ENCODE measurements at places on chromosomes 11 and 22. TPM values are rescaled to one million over a fixed set of nuclear protein-coding genes. Genes with fewer than 3 reads are reported as not detected.

DNA sequence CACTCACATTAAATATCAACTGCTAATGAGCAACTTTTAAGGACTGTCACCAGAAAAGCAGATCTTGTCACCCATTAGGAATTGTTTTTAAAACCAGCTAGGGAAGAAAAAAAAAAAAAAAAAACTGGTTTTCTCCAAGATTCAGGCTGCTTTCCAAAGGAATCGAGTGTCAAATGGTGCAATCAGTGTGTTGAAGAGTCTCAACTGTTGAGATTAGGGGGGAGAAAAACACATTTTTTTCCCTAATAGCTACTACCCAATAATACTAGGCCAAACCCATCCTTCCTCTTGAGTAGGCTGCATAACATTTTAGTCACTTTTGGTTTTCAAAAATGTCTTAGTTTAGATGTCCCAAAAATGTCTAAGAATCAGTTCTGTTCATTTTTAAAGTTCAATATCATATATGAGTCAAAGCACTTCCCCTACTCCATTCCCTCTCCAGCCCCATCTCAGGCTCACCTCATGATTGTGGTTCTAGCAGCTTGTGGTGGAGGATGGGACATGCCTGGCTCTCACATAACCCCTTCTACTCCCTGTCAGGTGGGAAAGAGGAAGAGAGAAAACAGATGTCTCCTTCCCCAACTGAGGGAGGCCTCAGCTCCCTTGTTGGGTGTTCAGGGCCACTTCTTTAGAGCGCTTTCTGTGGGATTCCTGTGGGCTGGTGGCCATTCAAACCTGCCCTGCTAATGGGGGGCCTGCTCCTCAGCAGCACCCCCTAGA lies 193.6 kb downstream of the CWF19L2 start:
- DNase-seq: no peak

DNA sequence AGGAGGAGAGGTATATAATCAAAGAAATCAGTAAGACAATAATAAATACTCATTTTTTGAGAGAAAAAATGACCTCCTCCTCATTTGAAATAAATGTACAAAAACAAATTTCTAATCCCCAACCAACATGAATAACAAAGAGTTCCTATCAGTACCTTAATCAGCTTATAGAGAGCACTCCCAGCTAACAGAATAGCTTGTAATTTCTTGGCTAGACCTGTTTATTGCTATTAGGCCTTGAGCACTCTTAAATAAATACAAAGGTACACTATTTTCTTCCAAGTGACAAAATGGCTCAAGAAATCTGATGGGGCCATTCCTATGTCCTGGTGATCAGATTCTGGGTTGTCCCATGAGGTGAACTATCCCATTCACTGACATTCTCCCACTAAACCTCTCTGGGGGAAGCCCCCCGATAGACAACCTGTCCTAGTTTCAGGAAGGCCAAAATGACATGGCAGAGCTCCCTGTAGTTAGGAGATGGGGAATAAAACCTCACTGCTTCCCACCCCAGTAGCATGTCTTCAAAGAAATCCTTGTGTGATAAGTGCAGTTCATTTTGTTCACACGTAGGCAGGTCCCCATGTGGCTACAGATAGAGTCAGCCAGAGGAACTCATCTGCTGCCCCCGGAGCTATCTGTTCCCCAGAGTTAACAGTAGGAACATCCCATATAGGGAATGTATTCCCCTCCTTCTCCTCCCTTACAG lies 385.7 kb downstream of the SOX6 start:
- DNase-seq: no peak

The ENTHD1 gene
- not detected for total RNA-seq

DNA sequence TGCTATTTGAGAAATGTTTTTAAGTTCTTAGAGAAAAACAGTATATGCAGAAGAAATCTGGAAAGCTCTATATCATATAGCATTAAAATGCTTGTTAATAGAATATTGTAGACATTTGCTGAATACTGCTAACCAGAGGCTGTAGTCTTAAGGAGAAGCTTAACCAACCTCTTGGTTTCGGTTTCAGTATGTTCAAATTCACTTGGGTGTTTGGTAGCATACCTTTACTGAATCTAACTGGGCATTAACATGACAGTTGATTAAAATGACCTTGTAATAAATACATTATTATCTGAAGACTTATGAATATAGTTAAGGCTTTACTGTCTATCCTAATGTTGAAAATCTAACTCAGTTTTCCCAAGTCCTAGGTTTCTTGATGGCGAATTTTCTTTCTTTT lies 5.4 kb downstream of the PCF11 start:
- DNase-seq: no peak

GRCh38 chr11:36037031-36037430 lies 93.2 kb downstream of the LDLRAD3 start:
- DNase-seq: no peak

GRCh38 chr22:37750596-37751162 lies 53.8 kb downstream of the TRIOBP start:
- no peak for DNase-seq

The KREMEN1 gene
- 10.1 TPM for total RNA-seq

DNA sequence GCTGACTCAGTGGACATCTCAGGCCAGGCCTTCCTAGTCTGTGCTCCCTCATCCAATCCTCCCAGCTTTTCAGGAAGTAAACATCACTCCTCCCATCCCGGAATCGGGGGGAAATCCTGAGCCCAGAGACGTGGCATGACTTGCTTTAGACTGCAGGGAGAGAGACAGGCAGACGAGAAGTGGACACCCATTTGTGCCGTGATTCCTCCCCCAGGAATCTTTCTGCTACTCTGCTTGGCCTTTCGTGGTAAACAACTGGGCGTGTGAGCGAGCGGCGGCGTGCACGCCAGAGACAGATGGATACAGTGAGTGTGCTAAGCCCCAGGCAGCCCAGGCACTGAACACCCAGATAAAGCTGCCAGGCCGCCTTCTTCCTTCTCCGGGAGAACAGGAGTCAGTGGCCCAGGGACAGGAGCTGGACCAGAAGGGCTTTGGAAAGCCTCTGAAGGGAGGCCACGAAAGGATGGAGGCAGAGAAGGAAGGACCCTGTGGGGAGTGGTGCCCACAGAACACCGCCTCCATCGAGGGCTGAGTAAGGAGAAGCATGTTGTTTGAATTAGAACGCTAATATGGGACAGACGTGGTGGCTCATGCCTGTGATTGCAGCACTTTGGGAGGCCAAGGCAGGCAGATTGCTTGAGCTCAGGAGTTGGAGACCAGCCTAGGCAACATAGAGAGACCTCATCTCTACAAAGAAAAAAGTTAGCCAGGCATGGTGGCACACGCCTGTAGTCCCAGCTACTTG lies 53.0 kb upstream of the PRR5 start:
- no peak for DNase-seq

The MPEG1 gene
- 13.7 TPM for total RNA-seq

- DNase-seq: no peak
Measured at GRCh38 chr11:36092314-36093030, 148.6 kb downstream of the LDLRAD3 start.

- no peak for DNase-seq
Measured at GRCh38 chr11:35618497-35619115, 346 bp downstream of the FJX1 start.

- no peak for DNase-seq
Measured at GRCh38 chr11:6646071-6646470, 9.5 kb downstream of the DCHS1 start.

The LRRC74B gene
- total RNA-seq: not detected

DNA sequence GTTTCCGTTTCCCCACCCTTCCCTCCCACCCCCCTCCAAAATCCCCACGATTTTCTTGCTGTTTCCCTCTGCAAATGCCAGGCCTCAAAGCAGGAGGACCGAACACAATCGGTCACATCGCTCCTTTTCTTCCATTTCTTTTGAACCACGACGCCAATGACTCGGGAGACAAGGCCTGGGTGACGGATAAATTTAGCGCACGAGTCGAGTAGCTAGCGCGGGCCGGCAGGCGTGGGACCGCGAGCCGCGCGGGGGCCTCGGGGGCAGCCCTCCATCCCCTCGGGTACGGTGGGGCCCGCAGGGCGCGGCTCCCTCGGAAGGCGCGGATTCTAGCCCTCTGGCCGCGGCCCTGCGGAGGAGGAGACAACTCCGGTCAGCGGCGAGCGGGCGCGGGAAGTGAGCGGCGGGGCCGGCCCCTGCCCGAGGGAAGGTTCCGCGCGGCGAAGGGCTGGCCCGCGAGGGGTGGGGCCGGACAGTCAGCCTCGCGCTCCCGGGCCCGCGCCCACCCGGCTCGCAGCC lies 414 bp downstream of the JOSD1 start:
- no peak for DNase-seq

GRCh38 chr22:49598338-49598737 lies 229.3 kb downstream of the BRD1 start:
- DNase-seq: no peak

The CCDC73 gene
- 0.05 TPM for total RNA-seq

DNA sequence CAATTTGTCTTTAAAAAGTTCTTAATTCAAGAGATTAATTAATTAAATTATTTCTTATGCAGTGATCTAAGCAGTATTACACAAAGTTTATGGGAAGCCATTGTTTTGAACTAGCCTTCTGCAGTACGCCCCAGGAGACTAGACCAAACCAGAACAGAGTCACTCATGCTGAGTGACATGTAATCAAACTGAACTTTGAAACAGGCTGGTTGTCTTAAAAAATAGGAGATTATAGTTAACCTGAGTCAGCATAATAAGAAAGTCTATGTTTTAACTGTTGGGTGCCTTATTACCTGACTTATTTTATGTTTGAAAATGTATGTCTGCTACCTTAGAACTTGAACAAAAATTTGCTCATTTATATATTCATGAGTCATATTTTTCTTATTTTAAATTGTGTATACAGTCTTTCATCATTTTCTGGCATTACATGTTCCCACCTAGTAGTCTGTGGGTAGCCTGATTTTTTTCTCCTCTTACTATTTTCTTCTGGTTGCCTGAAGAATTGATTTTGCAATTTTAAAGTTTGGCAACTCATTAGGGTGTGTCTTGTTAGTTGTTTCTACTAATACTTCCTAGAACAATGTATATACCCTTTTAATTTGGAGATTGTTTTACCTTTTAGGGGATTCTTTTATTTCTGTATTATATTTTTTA lies 161.4 kb downstream of the AASDHPPT start:
- DNase-seq: no peak

The PDE3B gene
- 40.6 TPM for total RNA-seq

- no peak for DNase-seq
Measured at GRCh38 chr11:7450836-7451235, 34.5 kb upstream of the OLFML1 start.

- DNase-seq: no peak
Measured at GRCh38 chr11:103844327-103845215, 191.9 kb upstream of the DDI1 start.

DNA sequence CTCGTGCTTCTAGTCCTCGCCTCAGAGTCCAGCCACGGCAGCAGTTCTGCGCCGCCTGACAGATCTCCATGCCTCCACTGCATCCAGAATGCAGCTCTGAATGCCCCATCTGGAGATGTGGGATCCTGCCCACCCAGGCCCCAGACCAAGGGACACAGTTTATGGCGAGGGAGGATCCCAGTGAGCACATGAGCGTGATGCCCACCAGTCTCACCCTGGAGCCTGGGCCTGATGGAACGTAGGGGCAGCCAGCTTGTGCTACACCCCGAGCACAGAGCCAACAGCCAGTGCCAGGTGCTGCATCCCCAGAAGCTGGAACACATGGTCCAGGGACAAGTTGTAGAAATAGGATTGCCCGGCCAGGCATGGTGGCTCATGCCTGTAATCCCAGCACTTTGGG lies 10.4 kb downstream of the IGLL1 start:
- DNase-seq: no peak

The ELFN2 gene
- total RNA-seq: 0.21 TPM

GRCh38 chr11:47189100-47189834 lies 3.0 kb upstream of the PACSIN3 start:
- no peak for DNase-seq

GRCh38 chr22:49811020-49811791 lies 16.5 kb downstream of the BRD1 start:
- DNase-seq: no peak

DNA sequence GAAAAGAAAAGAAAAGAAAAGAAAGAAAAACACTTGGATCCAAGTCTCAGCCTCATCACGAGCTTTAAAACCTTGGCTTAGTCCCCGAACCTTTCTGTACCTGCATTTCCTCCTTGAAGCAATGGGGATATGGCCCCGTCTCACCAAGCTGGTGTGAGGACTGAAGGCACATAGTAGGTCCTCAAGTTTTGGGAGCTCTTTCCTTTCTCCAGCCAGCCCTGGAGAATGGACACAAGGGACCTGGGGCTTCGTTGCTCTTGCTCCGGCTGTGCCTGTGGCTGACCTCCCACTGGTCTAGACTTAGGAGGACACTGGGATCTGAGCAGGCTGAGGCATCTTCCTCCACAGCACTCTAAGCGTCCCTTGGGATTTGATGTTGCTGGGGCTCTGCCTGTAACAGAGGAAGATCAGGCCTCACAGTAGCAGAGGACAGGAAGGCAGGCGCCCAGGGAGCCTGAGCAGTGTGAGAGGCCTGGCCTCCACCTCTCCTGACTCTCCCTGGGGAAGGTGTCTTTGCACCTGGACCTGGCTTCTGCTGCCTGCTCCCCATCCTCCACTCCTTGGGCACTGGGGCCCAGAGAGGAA lies 32.8 kb downstream of the KCNC1 start:
- no peak for DNase-seq

The ZBTB16 gene
- total RNA-seq: 10.3 TPM

The FGF19 gene
- total RNA-seq: not detected

GRCh38 chr11:62182147-62182891 lies 7.7 kb upstream of the SCGB1D1 start:
- DNase-seq: no peak

The ALKBH8 gene
- total RNA-seq: 11.1 TPM

DNA sequence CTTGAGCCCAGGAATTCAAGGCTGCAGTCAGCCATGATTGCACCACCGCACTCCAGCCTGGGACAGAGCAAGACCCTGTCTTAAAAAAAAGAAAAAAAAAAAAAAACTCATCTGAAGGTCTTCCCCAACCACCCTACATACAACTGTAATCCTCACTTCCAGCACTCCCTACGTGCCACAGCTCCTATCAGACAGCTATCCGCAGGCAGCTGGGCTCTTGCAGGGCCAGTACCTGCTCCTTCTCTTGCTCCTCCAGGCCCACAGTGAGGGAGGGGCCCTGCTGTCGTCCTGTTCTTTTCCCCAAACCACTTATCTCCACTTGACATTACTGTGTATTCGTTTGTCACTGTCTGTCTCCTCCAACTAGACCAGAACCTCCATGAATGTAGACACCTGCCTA lies 156.1 kb upstream of the NECTIN1 start:
- DNase-seq: no peak

The NPAS4 gene
- total RNA-seq: 1.6 TPM

GRCh38 chr22:38043151-38044039 lies 13.8 kb upstream of the PICK1 start:
- no peak for DNase-seq

DNA sequence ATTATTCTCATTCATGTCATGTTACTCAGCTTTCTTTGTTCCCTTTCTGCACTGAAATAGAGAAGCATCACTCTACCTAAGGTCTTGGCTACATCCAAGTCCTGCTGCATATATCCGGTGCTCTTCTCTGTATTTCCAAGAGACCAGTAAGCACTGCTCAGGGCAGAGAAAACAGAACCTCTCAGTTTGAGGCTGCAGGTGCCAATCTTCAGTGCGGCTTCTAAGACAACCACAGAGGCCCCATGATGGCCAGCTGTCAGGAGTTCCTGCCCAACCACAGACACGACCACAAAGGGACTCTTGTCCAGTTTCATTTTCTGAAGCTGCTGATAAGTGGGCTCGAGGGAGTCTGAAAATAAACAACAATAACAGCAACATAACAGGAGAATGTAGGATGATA lies 378.4 kb upstream of the PITPNB start:
- DNase-seq: no peak

The ANKK1 gene
- 0.16 TPM for total RNA-seq

Measured in urinary bladder (tissue), 4 donors.